ENCODE measurements at places on chromosomes 3 and 15.

DNA sequence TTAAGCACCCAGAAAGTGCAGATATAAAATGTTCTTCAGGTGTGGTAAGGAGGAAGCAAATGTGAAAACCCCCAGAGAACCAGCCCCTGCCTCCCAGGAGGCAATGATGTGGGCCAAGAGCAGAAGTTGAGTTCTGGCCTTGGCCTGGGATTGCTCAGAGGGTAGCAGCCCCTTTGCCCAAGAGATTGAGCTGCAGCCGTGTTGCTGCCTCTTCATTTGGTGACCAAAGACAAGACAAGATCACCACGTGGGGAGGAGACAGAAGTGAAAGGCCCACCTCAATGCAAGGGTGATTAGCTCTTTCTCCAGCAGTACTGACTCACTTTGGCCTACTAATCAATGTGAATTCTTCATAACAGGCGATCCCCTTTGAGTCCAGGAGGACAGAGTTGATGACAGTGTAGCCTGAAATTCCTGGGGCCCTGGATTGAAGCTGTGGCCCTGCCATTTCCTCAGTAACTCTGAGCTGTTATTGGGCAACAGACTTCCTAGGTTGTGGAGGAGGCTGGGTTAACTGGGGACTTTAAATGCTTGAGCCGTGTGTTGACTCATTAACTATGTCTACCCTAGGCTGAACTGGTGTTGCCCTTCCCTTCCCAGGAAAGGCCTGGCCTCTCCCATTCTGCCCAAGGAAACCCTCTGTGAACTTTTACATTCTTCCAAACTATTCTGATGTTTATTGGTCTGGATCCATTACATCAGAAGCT is 86.5 kb downstream of the ST6GAL1 start:
- peak; percentile 20 for DNase-seq

DNA sequence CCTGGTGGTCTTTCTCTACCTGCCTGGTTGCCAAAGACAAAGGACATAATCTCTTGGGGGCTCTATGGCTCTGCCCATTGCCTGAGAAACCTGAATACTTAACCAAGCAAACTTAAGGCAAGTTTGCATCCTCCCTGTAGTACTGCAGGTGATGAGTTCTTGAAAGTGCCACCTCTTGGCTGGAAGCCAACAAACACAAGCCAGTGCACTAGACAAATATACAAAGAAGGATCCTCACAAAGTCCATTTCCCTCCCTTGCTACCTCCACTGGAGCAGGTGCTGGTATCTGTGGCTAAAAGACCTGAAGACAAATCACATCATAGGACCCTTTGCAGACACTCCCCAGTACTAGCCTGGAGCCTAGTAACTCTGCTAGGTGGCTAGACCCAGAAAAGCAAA is 772.3 kb downstream of the SI start:
- DNase-seq = no peak

GRCh38 chr3:53082736-53083135 is 36.9 kb upstream of the SFMBT1 start:
- no peak for DNase-seq

- DNase-seq = no peak
These were observed 11.4 kb upstream of the PRR20G start for GRCh38 chr3:127299276-127299675.

GRCh38 chr3:7421065-7421464 is 560.1 kb downstream of the GRM7 start:
- no peak for DNase-seq

DNA sequence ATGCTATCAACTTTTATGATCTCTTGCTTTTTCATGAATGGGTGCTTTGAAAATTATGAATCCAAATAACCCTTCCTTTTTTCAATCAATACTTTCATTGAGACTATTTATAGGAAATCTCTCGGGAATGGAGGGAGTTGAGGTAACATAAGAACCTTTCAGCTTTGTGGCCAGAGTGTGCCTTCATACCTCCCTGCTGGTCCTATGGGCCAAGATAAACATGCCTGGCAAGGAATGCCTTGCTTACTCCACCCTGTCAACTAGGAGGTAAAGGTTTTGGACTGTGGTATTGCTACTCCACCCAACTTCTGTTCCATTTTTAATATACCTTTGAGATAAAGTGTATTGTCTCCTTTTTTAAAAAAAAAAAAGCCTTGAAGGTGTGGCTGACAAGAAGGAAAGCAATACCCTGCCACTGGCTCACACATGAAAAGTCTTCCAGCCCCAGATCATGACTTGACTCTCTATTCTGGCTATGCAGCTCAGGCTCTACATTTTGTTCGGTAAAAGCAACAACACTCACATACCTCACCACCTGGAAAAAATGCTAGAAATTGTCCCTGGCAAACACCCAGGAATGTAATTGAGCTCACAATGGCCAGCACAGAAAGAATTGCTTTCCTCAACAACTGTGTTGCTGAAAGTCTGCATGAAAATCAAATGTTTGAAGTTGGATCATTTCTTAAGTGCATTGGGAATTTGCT is 35.8 kb downstream of the COL8A1 start:
- no peak for DNase-seq

- DNase-seq = no peak
These were observed 8.1 kb downstream of the CFAP100 start for GRCh38 chr3:126402666-126403302.

GRCh38 chr3:32991781-32992180 is 40.3 kb downstream of the CCR4 start:
- DNase-seq = no peak

DNA sequence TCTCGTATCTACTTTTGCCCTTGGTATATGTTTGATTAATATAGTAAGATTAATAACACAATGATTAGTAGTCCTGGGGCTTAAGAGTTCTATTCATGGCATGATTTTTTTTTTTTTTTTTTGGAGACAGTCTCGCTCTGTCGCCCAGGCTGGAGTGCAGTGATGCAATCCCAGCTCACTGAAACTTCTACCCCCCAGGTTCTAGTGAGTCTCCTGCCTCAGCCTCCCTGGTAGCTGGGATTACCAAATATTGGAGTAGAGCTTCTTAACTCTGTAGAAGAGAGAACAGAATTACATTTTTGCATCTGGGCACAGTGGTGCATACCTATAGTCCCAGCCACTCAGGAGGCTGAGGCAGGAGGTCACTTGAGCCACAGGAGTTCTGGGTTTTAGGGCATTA is 58.9 kb downstream of the RAB7A start:
- no peak for DNase-seq

- DNase-seq = no peak
These were observed 41.8 kb downstream of the KCNH8 start for GRCh38 chr3:19190126-19190525.

DNA sequence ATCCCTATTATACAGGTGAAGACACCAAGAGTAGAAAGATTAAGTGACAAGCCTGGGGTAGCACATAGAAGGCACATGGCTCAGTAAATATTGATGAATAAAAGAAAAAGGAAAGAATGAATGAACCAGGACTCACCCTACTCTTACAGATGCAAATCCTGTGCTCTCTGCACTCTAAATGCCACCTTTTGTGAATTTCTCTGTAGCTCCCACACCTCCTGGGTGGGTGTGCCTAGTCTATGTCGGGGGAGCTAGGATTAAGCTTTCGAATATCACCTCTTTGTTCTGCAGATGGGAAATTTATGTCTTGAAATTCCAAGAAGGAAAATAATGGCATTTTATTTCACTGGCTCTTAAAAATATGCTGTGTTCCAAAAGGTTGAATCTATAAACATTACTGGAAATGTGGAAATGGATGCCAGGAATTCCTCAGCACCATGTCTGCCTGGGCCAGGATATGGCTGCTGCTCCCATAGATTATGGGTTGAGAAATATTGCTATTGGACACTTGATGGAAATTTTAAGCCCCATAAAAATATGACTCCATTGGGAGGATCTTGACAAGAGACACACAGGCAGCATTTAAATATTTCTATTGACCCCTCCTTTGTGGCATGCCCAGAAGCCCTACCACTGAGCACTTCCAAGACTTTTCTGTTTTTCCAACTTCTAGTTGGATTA is 43.3 kb downstream of the CCNB2 start:
- no peak for DNase-seq

DNA sequence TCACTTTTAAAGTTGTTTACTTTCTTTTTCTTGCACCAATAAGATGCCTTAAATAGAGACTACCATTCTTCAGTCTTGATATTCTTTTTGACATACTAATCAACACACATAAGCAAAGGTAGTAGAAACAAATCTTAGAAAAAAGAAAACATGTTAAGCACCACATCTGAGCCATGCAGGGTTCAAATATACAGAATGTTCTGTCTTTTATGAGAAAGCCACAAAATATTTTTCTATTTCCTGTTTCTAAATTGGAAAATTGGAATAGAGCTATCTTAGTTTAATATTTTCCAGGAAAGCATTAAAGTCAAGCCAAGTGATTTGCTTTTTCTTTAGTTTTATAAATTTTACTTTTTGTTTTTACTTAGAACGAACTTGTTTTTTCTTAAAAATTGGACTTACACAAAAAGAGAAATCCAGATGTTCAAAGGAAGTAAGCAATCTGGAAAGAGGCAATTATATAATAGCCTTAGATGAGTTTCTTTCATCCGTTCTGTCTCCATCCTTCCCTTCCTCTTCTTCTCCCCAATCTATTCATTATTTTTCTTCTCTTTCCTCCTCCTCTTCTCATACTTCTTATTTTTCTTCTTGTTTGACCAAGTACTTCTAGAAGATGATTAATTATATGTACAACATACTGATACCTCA is 731.7 kb downstream of the SQOR start:
- no peak for DNase-seq

DNA sequence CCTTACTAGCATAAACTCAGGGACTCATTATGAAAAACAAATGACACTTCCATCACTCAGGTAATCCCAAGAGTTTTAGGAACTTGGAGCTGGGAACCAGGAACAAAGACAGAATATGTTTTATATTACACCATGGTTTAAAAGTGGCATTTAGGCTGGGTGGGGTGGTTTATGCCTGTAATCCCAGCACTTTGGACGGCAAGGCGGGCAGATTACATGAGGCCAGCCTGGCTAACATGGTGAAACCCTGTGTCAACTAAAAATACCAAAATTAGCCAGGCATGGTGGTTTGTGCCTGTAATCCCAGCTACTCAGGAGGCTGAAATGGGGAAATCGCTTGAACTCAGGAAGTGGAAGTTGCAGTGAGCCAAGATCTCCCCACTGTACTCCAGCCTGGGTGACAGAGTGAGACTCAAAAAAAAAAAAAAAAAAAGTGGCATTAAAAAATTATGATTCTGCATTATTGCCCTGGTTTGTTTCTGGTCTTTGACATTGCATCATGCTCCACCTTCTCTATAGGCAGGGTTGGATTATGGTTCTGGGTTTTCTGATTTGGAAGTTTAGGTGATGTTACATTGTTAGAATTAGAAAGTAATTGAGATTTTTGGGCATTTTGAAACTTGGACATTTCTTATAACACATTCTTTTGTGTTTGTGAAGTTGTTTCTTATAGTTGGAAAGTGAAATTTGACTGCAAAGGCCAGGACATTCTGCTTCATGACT is 19.0 kb downstream of the SQOR start:
- no peak for DNase-seq

GRCh38 chr15:98123834-98124233 is 163.3 kb downstream of the ARRDC4 start:
- DNase-seq = no peak

- no peak for DNase-seq
These were observed 163.5 kb downstream of the GOLGA6L4 start for GRCh38 chr15:84398763-84399701.

GRCh38 chr3:37810848-37811247 is 50.8 kb upstream of the CTDSPL start:
- DNase-seq = no peak

DNA sequence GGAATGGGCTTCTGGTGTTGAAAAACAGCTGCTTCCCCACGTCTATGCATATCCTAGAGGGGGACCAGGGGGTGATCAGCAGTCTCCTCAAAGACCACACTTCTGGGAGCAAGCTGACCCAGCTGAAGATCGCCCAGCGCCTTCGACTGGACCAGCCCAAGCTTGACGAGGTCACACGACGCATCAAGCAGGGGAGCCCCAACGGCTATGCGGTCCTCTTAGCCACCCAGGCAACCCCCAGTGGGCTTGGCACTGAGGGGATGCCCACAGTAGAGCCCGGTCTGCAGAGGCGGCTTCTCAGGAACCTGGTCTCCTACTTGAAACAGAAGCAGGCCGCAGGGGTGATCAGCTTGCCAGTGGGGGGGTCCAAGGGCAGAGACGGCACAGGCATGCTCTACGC is 2.5 kb downstream of the RBM15B start:
- DNase-seq = no peak

GRCh38 chr15:70575231-70576226 is 187.8 kb downstream of the UACA start:
- no peak for DNase-seq

GRCh38 chr3:154842536-154842935 is 237.6 kb upstream of the MME start:
- no peak for DNase-seq

DNA sequence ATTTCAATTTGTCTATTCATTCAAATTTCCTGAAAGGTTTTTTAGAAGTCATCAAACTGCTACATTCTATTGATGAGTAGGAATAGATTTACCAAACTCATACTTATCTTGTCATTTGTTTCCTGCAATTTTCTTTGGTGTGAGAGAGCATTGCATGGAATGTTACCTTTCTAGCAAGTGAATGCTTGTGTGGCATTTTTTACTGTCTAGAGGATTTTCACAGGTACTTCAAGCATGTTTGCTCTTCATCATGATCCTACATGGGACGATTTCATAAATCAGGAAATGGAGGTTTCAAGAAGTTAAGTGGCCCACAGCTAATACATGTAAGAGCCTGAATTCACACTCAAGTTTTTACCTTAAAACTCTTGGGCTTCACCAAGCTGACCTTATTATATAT is 26.1 kb downstream of the TGFBR2 start:
- DNase-seq = no peak

DNA sequence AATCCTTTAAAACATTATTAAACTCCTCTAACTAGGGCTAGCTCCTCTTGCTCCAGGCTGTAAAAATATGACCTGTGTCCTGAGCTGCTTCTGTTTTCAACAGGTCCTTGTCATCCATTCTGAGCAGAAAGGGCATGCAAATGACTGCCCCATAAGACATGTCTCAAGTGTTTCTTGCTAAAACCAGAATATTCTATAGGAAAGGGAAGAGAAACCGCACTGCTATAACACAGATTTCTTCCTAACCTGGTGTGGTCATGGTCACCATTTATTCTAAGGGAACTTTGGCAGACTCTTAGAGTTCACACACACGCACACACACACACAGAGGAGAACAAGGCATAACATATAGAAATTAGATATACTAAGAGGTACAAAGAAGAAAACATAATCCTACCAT is 34.2 kb upstream of the B3GNT5 start:
- DNase-seq = no peak

DNA sequence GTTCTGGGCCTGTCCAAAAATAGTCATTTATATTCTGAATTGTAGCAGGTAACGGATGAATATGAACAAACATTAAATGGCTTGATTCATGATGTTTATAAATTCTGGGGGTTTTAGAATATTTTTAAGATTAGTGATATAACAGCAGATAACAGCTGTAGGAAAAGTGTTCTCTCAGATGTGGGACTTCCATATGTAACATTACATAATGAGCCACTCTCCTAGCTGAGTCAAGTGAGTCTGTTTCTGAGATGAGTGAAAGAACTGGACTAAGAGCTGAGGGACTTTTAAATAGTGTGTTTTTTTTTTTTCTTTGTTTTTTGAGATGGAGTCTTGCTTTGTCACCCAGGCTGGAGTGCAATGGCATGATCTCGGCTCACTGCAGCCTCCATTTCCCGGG is 13.9 kb downstream of the YEATS2 start:
- DNase-seq = no peak

GRCh38 chr3:123084738-123085237 is 18.0 kb downstream of the PDIA5 start:
- DNase-seq = no peak

GRCh38 chr3:144362126-144362525 is 390.5 kb downstream of the DIPK2A start:
- no peak for DNase-seq

GRCh38 chr15:46270481-46271147 is 635.8 kb downstream of the SQOR start:
- no peak for DNase-seq
